ENCODE measurements at places on chromosomes 4 and X. TPM values are rescaled to one million over a fixed set of nuclear protein-coding genes. Genes with fewer than 3 reads are reported as not detected.

The ENOPH1 gene
- total RNA-seq = 34.5 TPM

DNA sequence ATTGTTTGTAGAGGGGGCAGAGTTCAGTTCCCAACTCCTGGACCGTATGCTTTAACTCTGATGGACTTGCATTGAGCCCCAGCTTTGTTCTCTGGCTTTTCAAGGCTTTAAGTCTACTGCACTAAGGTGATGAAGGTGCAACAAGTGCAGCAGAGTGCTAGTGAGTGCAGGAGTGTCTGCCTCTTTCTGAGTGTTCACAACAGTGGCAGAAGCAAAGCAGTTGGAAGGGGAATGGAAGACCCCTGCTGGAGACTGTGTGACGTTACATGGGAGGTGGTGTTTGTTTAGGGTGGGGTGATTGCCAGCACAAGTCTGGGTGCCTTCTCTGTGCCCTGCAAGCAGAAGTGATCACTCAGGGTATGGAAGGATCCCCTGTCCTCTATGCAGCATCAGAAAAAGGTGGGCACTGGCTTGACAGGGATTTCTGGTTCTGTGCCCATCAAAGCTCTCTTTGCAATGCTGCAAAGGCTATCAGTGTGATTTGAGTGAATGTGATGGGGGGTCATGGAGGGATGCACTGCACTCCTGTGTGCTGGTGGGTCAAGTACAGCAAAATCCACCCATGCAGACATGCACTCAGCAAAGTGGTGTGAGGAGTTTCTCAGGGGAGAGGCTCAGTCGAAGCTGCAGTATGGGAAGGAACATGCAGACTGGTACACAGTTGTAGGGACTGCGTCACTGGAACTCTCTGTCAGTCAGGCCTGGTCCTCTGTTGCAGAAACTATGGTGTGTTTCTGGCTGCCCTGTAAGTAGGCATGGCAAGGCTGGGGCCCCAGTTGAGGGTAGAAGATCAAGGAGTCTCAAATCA lies 70.9 kb upstream of the UGT2B7 start:
- no peak for DNase-seq

The BEX4 gene
- 14.2 TPM for total RNA-seq

The TEX11 gene
- not detected for total RNA-seq

GRCh38 chr4:80831383-80832361 lies 198.8 kb upstream of the BMP3 start:
- DNase-seq = peak; percentile 84

DNA sequence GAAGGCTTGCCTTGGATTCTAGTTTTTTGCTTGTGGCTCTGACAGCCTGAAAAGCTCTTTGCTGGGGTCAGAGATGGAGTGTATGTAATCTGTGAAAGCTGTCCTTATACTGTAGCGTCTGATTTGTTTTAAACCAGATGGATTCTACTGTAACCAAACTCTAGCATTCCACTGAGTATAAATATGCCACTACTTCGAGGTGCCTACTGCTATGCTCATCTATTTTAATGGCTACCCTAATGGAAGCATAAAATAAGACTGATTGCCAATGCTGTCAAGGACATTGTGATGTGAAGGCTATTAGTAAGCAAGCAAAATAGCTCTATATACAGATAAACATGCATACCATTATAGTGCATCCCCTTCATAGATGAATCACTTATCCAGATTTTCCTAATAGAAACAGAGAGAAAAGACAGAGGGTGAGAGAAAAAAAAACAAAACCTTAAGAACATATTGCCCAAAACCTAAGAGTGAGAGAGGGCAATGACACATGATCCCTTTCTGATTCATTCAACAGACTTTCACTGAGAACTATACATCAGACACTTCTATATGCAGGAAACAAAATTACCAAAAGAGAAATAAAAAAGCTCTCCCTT lies 1025.8 kb upstream of the LCORL start:
- DNase-seq = no peak

GRCh38 chr4:1740021-1740545 lies 18.8 kb downstream of the TACC3 start:
- DNase-seq = no peak

The OPN1MW3 gene
- not detected for total RNA-seq

DNA sequence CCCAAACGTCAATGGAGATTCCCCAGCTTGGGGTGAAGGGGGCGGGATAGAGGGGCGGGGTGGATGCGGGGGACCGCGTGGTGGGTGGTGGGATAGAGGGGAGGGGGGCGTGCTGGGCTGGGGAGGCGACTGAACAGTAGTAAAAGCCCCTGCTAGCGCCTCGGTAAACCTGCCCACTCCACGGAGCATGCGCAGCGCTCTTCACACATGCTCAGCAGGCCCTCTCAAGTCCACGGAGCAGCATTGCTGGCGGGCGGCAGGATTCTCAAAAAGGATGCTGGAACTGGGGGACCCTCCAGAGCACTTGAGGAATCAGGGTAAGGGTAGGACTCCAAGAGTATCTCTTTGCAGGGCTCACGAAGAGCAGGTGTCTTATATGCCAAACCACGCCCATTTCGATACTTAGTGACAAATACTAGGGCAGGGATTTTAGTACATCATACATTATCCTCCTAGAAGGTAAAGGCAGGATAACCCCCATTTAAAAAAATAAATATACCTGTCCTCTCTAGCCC lies 378 bp upstream of the RPS6KA6 start:
- peak; percentile 14 for DNase-seq

GRCh38 chr4:80911458-80911857 lies 119.0 kb upstream of the BMP3 start:
- DNase-seq = no peak

DNA sequence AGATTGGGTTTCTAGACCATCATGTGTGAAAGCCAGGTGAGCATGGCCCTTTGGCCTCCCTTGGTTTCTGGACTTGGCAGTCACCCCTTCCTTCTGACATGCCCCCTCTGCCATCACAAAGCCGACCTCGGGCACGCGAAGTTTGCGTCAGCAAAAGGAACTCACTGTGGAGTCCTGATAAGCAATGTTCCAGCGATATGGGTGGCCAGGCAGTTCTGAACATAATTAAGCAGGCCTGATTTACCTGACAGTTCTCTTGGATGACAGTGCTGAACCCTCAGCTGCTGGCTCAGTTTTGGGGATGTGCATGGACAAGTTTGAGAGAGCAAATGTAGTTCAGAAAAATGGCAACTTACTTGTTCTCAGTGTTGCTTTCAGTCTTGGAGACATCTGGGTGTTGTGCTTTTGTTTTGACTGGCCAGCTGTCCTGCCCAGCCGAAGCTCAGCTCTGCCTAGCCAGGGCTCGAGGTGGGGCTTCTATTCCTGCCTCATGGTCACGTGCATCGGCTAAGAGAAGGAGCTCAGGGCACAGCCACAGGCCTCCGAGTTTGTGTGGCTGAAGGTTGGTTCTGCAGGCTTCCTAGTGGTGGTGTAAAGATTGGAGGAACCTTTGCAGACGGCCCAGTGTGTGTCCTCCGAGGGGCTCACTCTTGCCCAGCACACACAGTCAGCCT lies 78.3 kb downstream of the CLDN34 start:
- no peak for DNase-seq

- DNase-seq = no peak
These were observed 386.0 kb downstream of the TLL1 start for GRCh38 chr4:166259081-166259480.

The GPR173 gene
- 1.1 TPM for total RNA-seq

The ZIC3 gene
- total RNA-seq = not detected

DNA sequence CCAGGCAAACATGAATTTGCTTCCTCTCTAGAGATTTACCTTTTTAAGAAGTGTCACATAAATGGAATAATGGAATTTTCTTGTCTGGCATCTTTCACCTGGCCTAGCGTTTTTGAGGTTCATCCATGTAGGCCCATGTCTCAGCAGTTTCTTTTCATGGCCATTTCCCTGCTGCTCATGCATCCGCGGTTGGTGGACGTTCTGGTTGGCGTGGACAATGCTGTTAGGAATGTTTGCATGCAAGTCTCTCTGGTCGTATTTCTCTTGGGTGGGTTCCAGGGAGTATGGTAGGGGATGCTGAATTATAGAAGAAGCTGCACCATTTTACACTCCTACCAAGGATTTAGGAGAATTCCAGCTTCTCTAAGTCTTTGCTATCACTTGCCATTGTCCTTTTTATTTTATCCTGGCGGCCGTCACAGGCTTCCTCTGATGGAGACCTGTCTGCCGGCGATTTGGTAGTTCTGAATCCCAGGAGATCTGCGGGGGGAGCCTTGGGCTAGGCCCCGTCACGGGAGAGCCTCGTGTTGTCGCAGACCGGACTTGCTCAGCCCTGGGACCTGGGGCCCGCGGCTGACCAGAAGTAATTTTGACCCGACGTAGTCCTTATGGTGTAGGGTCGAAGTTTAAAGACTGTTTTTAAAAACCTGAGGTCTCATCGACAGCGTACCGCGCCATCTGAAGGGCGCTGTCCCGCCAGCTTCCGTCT lies 56.9 kb upstream of the TADA2B start:
- DNase-seq = peak; percentile 26

The TRPC5OS gene
- not detected for total RNA-seq

GRCh38 chr4:48710446-48711209 lies 69.5 kb downstream of the FRYL start:
- peak; percentile 28 for DNase-seq

- peak; percentile 35 for DNase-seq
These were observed 30.1 kb downstream of the NEIL3 start for GRCh38 chr4:177339477-177340374.

DNA sequence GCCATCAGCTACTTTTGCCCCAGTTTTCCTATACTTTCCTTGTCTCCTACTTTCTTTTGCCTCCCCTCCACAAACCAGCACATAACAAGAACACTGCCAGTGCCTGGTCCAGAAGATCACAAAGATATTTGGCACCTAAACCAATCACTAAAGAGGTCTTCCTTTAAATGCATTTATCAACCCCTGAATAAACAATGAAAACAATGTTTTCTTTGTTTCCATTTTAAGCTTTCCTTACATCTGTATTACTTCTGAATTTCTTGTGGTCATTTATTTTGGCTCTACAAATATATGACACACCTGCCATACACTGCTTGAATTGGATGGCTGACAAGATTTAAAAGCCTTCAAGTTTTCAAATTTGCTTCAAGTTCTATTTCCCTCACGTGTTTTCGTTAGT lies 43.9 kb downstream of the MBNL3 start:
- DNase-seq = no peak

- DNase-seq = no peak
These were observed 290.0 kb downstream of the ANK2 start for GRCh38 chr4:113339430-113339813.

GRCh38 chr4:55545641-55546505 lies 836 bp downstream of the CLOCK start:
- DNase-seq = peak; percentile 75

The NSUN7 gene
- total RNA-seq = 0.33 TPM

DNA sequence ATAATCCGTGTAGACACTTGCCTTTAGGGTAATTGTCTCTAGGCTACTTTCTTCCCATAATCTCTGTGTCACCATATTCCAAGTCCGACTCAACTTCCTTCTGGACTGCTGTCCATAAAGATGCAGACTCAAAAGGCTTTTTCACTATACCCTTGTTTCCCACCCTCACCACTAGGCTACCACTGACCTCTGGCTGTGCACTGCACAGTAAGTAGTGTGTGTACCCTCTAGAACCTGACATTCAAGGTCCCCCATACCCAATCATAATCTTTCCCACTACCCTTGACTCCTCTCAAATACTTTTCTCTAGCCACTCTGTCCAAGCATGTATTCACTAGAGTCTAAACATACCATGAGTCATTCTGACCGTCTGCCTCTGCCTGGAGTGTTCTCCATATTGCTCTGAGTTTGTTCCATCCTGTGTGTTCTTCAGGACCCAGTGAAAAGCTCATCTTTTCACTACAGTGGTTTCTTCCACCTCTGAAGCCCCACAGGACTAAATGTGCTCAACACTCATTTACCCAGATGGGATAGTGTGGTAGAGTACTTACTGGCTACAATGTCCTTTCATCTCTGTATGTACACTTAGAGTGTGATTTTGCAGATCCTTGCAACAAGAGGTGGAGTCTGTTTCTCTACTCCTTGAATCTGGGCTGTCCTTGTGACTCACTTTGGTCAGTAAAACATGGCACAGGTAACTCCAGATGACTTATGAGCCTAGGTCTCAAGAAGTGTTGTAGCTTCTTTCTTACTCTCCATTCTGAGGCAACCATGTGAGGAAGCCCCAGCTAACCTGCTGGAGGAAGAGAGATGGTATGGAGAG lies 17.4 kb downstream of the JADE3 start:
- peak; percentile 55 for DNase-seq

DNA sequence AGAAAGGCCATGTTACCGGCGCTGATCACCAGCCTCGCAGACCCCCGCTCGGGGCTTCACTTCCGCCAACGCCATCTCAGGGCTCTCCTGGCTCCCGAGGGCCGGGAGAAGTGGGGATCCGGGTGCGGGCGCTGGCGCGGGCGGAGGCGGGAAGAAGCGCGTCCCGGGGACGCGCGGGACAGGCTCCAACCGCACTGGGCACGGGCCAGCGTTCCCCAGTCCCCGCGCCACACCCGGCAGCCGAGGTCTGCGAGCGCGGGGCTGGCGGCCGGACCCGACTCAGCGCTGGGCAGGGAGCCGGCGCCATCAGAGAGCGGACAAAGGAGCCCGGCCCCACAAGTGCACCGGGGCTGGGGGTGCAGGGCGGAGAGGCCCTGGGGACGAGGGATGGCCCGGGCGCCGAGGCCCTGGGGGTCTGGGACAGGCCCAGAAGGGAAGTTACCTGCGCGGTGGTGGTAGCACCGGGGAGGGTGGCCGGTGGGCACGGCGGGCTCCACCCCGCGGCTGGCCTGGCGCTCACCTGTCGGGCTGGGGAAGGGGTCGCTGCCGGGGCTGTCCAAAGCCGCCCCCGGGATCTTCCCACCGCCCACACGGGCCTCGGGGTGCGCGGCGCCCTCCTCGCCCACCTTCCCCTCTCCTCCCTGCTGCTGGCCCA lies 449 bp downstream of the CTPS2 start:
- DNase-seq = peak; percentile 6

GRCh38 chrX:84441143-84441542 lies 61.1 kb downstream of the HDX start:
- peak; percentile 32 for DNase-seq

DNA sequence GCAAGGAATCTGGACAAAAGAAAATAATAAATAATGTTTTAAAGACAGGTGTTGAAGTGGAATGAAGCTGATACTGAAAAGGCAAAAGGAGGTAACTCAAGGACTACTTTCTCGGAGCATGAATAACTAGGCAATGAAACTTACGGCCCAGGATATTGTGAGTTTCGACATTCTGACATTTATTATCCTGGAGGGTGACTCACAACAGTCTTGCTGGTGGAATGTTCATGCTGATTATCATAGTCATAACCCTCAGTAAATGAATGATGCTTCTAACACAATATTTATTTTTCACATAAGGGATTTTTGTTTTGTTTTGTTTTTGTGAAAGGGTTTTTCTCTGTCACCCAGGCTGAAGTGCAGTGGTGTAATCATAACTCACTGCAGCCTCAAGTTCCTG lies 147.0 kb upstream of the HPGD start:
- peak; percentile 93 for DNase-seq

All from mammary epithelial cell (primary cell).